GM12878 (cell line): ENCODE measurements at places on chromosomes 6 and 20.

DNA sequence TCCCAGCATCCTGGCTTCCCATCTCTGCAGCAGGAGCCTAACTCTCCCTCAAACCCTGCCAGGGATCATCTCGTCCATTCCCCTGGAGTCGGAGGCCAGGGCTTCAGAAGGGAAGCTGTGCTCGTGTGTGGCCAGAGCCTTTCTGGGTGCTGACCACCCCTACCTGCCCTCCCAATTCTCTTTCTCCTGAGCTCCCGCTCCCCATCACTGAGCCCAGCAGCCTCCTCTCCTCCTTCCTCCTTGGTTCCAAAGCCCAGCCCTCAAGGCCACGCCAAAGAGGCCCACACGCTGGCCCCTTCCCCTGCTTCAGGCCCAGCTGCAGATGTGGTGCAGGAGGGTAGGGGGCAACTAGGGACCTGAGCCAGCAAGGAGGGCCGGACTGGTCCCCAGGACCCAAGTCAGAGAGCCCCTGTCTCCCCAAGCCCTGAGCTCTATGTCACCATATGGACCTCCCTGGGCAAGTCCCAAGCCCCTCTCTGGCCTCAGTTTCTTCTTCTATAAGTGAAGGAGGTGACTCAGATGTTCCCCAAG is 1.3 kb downstream of the FAM83C start:
- no peak for DNase-seq

- no peak for DNase-seq
Observed at GRCh38 chr6:49339096-49339495, 124.0 kb downstream of the MMUT start.

GRCh38 chr6:15877231-15877630 is 214.4 kb upstream of the DTNBP1 start:
- DNase-seq = no peak

DNA sequence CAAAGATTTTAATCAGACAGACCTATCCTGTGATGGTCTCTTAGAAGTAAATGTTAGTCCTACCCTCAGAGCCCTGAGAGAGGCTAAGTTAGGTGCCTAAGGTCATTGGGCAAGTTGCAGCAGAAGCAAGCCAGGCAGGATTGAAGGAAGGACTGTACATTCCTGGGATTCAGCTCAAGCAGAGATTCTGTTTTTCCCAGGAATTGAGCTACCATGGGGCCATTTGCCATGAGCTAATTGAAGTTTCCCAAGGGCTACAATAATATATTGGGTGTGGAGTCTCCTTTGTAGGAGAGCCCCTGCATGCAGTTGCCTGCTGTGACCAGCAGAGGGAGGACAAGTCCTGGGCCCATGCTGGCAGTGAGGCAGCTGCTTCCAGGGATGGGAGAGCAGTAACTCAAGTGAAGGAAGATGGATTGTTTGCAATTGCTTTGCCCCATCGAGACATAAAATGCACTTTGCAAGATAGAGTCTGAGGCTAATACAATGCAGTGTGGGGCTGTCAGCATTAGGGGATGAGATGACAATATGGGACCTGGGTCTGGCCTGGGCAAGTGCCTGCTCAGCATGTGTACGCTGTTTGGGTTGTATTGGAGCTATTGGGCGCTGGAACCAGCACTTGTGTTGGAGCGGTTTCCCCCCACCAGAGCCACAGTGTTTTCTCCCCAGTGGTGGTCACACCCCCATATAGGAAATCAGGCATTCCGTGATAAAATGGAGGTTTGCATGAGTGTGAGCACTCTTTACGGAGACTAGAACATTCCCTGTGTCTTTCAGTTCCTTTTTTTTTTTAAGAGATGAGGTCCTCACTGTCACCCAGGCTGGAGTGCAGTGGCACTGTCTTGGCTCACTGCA is 27.9 kb downstream of the DNMT3B start:
- peak; percentile 13 for DNase-seq
